Fibroblast of the aortic adventitia (primary cell): ENCODE measurements at places on chromosomes 2 and 18. TPM values are rescaled to one million over a fixed set of nuclear protein-coding genes. Genes with fewer than 3 reads are reported as not detected.
A peak's percentile ranks its signal among the peaks of the same experiment; 100 is the strongest.

DNA sequence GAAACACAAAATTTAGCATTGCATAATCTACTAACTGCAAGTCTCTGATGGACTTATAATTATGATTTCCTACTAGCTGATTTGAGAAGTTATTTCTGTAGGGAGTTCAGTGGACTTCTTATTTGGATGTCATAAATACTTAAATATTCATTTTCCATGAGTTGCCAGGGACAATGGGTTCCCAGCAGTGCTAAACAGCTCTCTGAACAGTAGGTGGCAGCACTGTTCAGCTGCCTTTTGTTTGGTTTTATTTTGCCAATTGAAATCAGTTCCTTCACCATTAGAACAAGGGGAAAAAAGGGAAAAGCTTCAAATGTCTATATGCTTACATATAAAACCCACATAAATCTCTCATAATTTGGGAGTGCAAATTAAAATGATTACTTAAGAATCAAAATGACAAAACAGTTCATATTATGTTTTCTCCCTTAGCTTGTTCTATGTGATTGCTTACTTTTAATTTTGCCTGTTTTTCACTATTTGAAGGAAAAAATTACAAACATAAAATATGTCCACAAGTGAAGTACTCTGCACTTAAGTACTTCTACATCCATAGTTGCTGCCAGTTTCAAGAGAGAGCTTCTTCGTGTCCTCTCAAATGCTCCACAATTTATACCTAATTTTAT, 898.9 kb downstream of the CPS1 start:
- DNase-seq, result peak; percentile 60

DNA sequence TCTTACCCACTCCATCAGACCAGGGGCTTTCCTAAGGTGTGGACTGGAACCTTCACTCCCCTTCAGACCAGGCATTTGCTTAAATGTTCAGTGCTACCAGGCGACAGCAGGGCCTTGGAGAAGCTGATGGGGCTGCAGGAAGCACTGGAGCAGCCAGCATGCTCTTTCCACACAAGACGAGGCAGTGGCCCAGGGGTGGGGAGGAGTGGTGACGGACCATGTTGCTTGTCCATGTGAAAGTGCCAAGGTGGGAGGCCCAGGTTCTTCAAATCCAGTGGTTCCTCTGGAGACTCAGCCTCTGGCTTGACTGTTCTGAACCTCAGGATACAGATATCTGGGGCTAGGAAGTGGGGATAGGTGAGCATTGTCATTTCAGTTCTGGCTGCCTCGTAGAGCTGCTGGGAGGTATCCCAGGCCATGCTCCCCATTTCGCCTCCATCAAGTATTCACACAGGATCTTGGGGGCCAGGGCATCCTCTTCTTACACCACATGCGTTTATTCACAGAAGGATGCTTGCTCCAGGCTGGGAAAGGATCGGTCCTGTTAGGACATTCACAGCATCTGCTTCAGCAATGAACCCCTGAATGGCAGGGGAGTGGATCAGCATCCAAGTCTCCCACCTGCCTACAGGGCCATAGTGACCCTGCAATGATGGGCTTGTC, 62.2 kb downstream of the SFXN5 start:
- no peak for DNase-seq

ATP8B1 gene
- 11.2 and 80.4 TPM in 2 replicates for total RNA-seq

SLC9A2 gene
- under 0.01 TPM in 1 of 2 replicates, not detected in the other for total RNA-seq

GRCh38 chr2:20171445-20171977, 53.4 kb downstream of the SDC1 start:
- no peak for DNase-seq

DNA sequence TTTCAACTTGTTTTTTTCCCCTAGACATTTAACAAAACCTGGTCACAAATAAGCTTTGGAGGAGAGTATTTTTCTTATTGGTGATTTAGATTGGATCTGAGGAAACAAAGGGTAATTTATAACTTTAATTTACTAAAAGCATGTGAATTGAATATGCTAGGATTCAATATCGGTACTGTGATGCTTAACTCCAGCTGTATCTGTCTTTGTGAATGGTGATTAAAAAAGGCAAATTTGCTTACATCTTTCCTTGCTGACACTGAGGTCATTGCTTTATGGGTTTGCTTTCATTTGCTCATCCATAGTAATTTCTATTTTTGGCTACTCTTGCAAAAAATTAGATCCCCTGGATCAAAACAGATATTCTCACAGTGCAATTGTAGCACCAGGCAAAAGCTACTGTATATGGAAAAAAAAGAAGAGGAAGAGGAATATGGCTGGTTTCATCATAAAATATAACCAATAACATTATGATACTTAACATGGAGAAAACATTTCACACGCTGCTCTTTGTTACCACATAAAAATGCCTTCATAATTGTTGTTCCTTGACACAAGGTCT, 832.0 kb upstream of the ZEB2 start:
- no peak for DNase-seq

SLC11A1 gene
- 0.09 and 0.33 TPM in 2 replicates for total RNA-seq

GRCh38 chr18:60982329-60982695, 350.9 kb upstream of the CDH20 start:
- DNase-seq, result no peak

GRCh38 chr18:38868757-38869156, 1303.2 kb upstream of the CELF4 start:
- DNase-seq, result no peak

ADRA2B gene
- total RNA-seq, result under 0.01 TPM in 1 of 2 replicates, not detected in the other

GRCh38 chr2:64738026-64738425, 84.3 kb upstream of the SERTAD2 start:
- no peak for DNase-seq

GRCh38 chr2:231527955-231528635, 2.1 kb downstream of the NMUR1 start:
- DNase-seq, result no peak

LBX2 gene
- 2.0 and 3.0 TPM in 2 replicates for total RNA-seq

DNA sequence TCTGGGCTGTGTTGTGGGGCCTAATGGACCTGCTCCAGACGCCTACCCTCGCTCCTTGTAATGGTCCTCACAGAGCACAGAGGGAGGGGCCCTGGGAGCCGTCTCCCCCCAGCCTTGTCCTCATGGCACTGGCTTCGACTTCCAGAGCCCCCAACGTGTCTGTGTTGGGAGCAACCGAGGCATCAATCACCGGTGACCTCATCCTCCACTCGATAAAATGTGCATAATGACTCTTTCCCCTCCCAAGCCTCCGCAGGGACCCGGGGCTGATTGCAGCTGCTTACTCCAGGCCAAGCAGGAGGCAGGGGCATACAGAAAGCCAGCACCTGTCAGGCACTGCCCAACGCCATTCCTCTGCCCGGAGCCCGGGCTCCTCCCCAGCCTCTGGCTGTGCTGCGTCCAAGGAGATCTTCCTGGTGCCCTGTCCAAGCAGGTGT, 271.7 kb downstream of the NDUFA10 start:
- DNase-seq, result no peak

- DNase-seq, result peak; percentile 45
Measured at GRCh38 chr2:208046686-208047085, 21.4 kb upstream of the PLEKHM3 start.
